ENCODE measurements at places on chromosomes 5 and 9.
A peak's percentile ranks its signal among the peaks of the same experiment; 100 is the strongest.

- no peak for DNase-seq
Observed at GRCh38 chr9:96168882-96169281, 133.1 kb downstream of the HSD17B3 start.

- DNase-seq, result no peak
Observed at GRCh38 chr5:178785999-178786398, 55.5 kb upstream of the ZNF354A start.

DNA sequence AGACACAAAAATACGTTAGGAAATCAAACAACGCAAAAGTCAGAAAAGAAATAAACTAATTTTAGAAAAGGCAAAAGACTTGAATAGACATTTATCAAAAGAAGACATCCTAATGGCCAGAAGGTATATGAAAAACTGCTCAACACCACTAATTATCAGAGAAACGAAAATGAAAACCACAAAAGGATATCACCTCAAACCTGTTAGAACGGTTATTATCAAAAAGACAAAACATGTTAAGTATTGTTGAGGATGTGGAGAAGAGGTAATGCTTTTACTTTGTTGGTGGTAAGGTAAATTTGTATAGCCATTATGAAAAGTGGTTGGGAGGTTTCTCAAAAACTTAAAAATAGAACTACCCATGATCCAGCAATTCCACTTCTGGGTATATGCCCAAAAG lies 230.0 kb upstream of the RGMB start:
- DNase-seq, result no peak

GRCh38 chr5:24817966-24818365 lies 173.2 kb upstream of the CDH10 start:
- DNase-seq, result no peak

- no peak for DNase-seq
Observed at GRCh38 chr5:93208141-93208751, 372.8 kb downstream of the NR2F1-AS1 start.

GRCh38 chr9:116090030-116090770 lies 63.4 kb upstream of the PAPPA start:
- no peak for DNase-seq

DNA sequence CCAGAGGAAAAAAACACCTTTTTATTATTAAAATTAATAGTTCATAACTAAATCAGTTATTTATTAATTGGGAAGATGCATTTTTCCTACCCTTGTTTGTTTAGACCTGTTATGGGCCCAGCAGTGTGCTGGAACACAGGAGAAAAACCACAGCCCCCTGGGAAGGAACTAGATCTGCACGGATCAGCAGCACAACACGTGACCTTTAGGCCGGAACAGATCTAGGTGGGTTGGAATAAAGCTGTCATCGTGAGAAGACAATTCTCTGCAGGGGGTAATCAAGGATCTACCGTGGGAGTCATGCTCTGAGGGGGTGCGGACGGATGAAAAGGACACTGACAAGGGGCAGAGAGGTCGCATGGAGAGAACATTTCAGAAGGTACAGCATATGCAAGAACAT lies 95.8 kb upstream of the SPATA31C2 start:
- DNase-seq, result no peak

DNA sequence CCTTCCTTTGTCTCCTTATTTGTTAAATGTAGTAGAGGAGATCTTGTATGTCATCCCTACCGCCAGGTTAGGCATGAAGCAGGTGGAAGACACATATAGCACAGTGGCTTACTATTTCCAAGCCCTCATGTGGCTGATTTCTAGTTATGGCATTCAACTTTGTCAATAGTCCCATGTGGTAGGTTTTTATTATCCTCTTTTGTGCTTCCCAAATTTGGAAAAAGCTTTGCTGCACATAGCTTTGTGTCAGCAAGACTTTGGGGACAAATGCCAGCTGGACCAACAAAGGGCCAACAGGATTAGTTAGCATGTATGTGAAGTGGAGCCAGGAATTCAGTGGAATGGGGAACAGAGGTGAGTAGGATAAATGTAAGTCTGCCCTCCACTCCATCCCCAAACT lies 276.3 kb downstream of the PSAT1 start:
- no peak for DNase-seq

DNA sequence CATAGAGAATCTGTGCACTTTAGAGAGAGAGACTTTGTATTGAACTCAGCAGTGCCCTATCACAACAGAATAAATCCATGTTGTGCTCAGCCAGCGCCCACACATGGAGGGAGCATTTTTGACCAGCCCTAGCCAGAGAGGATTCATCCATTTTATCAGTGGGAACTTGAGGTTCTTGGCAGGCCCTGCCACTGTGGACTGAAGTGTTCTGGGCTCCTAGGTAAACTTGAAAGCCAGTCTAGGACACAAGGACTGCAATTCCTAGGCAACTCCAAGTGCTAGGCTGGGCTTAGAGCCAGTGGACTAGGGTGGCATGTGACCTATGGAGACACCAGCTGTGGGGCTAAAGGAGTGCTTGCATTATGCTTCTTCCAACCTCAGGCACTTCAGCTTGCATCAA lies 523.5 kb downstream of the CDH12 start:
- no peak for DNase-seq

DNA sequence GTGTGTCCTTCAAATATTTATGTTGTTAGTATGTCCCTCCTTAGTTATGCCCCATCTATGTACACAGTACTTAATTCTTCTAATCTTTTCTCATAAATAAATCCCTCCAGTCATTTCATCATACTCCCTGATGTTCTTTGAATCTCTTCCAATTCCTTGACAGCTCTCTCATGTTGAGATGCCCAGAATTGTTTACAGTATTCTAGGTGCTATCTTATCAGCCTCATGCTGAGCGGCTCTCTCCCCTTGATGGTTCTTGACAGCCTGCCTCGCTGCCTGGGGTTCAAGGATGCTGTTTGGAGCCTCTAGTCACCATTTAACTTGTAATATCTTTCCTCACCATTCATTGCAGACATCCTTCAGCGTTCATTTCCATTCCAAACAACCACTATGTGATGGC lies 799.2 kb downstream of the BRINP1 start:
- no peak for DNase-seq

- no peak for DNase-seq
Observed at GRCh38 chr5:7904170-7904569, 35.2 kb downstream of the MTRR start.

- DNase-seq, result no peak
Observed at GRCh38 chr9:106321394-106322180, 541.4 kb upstream of the ZNF462 start.

GRCh38 chr5:94884311-94884710 lies 265.8 kb downstream of the SLF1 start:
- DNase-seq, result no peak

DNA sequence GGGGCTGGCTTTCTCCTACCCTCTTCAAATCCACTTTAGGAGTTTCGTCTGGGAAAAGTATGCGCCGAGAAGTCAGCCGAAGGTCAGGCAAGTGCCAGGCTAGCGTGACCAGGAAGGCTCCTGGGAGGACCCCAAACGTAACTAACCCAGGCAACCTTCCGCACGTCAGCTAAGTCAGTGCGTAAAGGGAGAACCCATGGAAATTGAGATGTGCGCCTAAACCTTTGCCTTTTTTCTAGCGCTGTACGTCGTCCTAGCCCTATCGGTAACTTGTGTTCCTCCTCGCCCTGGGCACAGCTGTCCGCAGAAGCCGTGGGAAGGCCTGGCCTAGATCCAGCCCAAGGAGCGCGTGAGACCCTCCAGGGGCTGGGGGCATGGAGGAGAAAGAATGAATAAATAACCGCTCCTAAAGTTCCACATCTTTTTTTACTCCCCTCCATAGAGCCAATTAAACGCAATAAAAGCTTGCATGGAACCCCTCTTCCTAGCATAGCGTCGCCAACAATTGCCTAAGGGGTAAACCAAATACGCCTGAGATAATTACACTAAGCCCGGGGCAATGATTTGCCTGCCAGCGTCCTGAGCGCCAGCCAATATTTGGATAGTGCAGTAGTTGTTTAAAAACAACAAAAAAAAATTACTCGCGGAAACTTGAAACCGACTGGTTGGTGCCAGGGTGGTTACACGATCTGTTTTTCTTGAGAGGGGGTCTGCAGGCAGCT lies 4.0 kb upstream of the FOXB2 start:
- peak; percentile 55 for DNase-seq

DNA sequence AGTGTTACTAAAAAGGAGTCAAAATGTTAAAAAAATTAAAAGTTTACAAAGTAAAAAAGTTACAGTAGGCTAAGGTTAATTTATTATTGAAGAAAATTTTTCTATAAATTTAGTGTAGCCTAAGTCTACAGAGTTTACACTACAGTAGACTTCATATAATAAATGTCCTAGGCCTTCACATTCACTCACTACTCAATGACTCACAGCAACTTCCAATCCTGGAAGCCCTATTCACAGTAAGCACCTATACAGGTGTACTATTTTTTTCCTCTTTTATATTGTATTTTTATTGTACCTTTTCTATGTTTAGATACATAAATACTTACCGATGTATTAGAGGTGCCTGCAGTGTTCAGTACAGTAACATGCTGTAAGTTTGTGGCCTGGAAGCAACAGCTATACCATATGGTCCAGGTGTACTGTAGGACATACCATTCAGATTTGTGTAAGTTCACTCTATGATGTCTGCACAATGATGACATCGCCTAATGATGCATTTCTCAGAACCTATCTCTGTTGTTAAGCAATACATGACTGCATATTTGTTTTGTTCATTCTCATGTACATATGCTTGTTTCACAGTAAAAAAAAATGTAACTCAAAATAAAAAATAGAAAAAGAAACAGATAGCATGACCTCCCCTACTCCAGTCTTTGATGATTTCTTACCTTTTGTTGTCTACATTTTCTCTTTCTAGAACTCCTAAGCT lies 64.7 kb downstream of the NR3C1 start:
- DNase-seq, result no peak

DNA sequence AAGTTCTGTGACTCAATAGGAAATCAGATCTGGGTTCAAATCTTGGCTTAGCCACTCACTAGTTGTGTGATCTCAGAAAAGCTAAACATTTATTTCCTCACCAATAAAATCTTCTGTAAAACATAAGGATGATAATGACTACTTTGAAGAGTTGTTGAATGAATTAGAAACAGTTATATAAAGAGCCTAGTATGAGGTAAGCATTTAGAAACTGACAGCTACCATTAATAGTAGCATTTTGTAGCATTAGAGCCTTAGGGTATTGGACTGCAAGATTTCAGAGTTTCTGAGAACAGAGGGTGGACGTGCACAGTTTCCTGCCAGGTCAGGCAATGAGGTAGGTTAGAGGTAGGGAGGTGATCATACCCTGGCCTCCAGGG lies 293.2 kb downstream of the CWC27 start:
- DNase-seq, result no peak

DNA sequence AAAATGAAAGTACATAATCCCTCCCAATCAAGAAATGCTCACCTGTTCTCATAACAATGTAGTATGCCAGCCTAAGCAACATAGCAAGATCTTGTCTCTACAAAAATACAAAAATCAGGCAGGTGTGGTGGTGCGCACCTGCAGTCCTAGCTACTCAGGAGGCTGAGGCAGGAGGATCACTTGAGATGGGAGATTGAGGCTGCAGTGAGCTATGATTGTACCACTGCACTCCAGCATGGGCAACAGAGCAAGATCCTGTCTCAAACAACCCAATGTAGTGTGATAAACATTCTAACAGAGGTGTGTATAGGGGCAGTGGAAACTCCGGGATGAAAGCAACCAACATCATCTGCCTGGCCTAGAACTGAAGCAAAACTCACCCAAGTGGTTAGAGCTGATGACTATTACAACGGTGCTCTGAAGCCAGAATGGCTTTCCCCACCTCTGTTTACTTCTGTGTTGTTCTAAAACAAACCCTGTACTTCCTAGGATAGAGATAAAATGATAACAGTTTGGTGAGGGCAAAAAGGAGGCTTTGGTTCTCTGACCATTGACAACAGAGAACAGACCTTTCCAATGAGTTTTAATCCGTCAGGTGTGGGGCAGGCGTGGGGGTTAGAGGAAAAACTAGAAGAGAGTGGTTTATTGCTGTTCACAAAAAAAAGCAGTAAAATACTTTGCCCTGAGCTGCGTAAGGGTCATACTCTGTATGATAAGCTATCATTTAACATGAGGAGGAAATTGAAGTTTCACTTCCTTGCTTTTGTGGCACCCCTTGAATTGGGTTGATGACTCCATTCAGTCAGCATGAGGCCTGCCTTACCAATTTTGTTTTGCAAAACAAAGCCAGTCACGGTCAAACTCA lies 18.9 kb downstream of the WNT8A start:
- no peak for DNase-seq

GRCh38 chr5:60703944-60704343 lies 4.0 kb upstream of the DEPDC1B start:
- no peak for DNase-seq

- DNase-seq, result no peak
Observed at GRCh38 chr9:121286973-121287741, 19.2 kb downstream of the GSN start.

- no peak for DNase-seq
Observed at GRCh38 chr5:28132151-28132550, 1093.8 kb upstream of the CDH9 start.

DNA sequence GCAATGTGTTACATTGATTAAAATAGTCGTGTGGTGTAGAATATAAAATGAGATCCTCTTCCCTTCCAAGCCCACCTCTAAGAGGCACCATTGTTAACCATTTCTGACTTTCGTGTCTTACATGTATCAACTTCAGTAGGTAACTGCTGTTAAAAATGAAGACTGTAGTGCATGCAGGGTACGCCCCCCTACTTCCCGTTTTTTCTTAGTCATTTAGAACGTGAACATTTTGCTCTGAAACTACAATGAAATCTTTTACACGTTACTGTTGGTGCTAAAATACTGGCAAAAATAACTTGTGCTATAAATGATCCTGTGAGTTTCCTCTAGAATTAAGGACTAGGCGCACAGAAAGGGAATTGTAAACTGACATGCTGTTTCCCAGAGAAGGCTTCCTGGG lies 41.5 kb downstream of the WNK2 start:
- DNase-seq, result no peak

GRCh38 chr9:119298076-119298853 lies 71.0 kb downstream of the BRINP1 start:
- no peak for DNase-seq

DNA sequence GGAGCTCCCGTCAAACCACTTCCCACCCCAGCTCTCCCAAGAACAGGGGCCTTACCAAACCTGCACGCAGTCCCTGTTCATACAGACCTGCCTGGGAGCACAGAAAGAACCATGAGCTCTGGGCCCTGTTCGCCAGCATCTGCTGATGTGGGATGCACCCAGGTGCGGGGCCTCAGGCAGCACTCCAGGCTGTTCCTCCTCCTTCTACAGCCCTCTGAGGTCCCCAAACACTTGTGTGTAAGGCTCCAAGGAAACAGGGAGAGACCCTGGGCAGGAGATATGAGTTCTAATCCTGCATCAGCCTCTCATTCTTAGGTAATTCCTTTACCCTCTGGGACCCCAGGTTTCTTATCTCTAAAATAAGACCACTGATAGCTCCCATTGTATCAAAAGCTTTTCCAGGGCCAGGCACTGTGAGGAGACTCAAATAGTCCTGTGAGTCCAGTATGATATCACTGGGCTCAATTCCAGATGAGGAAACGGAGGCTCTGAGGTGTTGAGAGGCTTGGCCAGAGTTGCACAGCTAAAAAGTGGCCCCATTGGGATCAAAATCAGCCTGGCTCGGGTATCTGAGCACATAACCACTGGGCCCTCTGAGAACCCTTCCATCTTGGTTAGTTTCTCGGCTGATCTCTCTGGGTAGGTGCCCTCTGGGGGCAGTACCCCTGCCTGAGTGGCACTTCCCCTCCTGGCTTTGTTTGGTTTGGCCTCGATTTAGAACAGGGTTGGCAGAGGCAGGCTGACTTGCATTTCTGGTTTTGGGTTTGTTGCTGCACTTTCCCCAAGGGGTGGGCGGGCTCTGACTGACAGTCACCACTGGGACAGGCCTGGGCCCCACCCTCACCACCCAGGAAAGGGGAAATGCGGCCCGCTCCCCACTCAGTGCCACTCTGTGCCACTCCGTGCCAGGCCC lies 116.8 kb downstream of the RGS3 start:
- no peak for DNase-seq
